ENCODE measurements at places on chromosomes 2 and 18.

GRCh38 chr2:159516241-159516758 lies 100.0 kb downstream of the BAZ2B start:
- DNase-seq = peak; percentile 48

- no peak for DNase-seq
These were observed 503.9 kb downstream of the PID1 start for GRCh38 chr2:228767196-228767595.

GRCh38 chr2:189261431-189261841 lies 81.9 kb upstream of the COL5A2 start:
- DNase-seq = no peak

DNA sequence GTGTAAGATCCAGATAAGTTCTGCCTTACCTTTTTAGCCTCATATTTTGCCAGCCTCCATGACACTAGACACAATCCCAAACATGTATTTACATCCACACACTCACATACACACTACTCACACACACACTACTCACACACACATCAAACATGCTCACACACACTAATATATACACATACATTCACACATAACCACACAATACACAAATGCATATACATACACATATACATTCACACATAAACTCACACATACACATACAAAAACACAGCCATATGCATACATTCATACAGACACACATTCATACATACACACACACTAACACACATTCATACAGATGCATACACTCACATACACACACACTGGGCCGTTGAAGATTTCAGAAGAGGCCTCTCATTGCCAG lies 109.5 kb downstream of the MAIP1 start:
- no peak for DNase-seq

DNA sequence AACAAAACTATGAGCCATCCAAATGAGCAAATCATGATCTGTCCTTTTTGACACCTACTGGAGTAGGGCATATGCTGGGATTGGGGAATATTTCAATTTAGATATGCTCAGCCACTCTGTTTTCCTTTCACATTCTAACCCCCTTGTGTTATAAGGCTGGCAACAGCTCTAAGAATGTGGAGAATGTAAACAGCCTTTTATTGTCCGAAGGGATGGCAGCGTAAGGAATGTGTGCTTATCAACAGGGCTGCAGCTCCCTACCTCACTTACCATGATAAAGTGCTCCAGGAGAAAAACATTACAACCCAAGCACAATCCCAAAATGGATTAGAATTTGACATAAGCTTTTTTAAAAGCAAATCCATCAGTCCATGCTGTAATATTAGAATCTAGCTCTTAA lies 2.2 kb downstream of the NXPH2 start:
- no peak for DNase-seq

GRCh38 chr18:3722649-3723433 lies 272.9 kb downstream of the TGIF1 start:
- DNase-seq = no peak

- no peak for DNase-seq
These were observed 32.4 kb downstream of the WDR43 start for GRCh38 chr2:28926847-28927246.

GRCh38 chr2:144320491-144320890 lies 199.4 kb downstream of the ZEB2 start:
- DNase-seq = peak; percentile 40

GRCh38 chr2:3176071-3176868 lies 201.3 kb downstream of the EIPR1 start:
- DNase-seq = no peak

DNA sequence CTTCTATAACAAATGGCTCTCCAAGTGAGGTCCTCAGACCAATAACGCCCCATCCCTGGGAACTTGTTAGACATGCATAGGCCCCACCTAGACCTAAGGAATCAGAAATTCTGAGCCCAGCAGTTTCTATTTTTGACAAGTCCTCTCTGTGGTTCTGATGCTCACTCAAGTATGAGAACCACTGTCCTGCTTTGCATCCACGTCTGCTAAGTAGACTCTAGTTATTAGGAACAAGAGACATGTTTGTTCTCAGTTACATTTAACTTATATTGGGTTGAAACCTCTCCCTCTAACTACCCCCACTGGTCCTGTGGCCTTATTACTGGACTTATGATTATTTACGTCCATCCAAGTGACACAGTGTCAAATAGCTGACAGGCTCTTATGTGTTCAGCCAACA lies 70.3 kb downstream of the TMEM17 start:
- DNase-seq = no peak

DNA sequence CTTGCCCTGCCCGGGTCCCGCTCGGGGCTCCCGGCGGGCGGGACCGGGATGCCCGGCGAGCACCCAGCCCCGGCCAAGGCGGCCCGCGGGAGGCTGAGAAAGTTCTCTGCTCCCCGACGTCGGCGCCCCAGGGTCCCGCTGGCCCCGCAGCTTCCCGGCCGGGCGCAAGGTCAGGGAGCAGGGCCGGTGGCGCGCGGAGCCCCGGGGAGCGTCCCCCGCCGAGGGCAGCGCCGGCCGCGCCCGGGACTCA lies 331 bp downstream of the SERPINE2 start:
- DNase-seq = no peak

- DNase-seq = peak; percentile 10
These were observed 652 bp downstream of the GPC1 start for GRCh38 chr2:240435948-240436682.
